ENCODE measurements at places on chromosomes 6 and 20.

DNA sequence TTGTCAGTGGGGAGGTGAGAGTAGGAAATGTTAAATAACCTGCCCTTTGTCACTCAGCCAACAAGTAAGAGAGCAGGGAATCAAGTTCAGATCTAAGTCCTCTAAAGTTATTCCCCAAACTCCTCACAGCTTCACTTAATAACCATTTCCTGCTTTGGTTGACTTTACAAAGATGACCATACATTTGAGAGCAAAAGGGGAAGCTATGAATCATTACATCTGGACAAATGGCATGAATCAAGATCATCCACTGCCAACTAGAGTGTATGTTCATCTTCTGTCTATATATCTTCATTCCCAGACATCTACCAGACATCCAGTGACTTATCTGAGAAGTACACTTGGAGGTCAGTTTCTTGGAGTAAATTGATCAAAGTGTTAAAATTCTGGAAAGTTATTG, 15.1 kb upstream of the HIVEP2 start:
- DNase-seq: peak; percentile 55

- peak; percentile 47 for DNase-seq
These were observed 102.1 kb upstream of the PHACTR1 start for GRCh38 chr6:12614456-12614855.

GRCh38 chr6:129134535-129134934, 251.6 kb downstream of the LAMA2 start:
- DNase-seq: no peak

- peak; percentile 16 for DNase-seq
These were observed 166.4 kb upstream of the IRAK1BP1 start for GRCh38 chr6:78700991-78701390.

- DNase-seq: no peak
These were observed 26.4 kb downstream of the CD40 start for GRCh38 chr20:46144432-46145025.

Data from fibroblast of skin of right biceps (primary cell).